ENCODE measurements at places on chromosomes 1 and 21.

- DNase-seq: no peak
Observed at GRCh38 chr1:54125386-54126070, 27.3 kb downstream of the CDCP2 start.

DNA sequence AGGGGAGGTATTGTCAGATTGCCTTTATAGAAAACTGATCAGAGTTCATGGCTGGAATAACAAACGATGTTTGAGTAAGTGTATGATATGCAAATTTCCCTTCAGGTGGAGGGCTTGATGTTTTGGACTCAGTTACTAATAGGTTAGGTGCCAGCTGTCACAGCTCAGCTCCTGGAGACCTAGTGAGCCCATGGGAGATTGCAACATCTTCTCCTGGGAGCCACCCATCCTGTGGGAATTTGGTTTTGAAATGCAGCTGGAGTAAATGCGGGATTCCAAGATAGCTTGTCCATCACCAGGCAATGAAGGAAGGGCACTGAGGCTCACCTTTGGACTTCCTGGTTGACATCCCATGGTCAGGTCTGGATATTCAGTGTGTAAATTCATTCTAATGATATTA is 211.4 kb upstream of the NRIP1 start:
- no peak for DNase-seq

GRCh38 chr21:16838331-16838730 is 674.5 kb upstream of the CXADR start:
- no peak for DNase-seq

- DNase-seq: no peak
Observed at GRCh38 chr21:42887326-42887725, 5.8 kb upstream of the NDUFV3 start.

- DNase-seq: no peak
Observed at GRCh38 chr1:165849353-165850133, 22.1 kb downstream of the UCK2 start.

DNA sequence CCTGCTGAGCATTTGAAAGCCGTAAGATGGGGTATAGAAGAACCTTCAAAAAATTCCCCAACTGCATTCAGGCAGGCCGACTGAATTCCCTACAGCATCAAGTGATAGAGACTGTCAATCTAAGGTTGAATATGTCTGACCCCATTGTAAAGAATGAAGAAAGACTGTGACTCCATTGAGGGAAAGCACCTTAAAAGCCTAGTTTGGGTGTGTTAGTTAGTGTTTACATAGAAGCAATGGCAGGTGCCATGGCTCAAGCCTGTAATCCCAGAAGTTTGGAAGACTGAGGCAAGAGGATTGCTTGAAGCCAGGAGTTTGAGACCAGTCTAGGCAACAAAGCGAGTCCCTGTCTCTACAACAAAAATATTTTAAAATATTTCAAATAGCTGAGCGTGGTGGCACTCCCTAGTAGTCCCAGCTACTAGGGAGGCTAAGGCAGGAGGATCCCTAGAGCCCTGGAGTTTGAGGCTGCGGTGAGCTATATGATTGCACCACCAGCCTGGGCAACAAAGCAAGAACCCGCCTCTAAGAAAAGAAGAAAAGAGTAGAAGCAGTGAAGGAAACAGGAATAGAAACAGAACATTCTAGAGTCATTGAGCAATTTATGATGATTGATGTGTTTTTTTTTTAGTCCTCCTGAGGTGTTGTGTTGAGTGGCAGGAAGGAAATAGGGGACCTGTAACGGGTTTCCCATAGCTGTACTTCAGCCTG is 15.4 kb downstream of the POLR3GL start:
- no peak for DNase-seq

GRCh38 chr1:27816921-27817630 is 13.5 kb upstream of the PPP1R8 start:
- no peak for DNase-seq

DNA sequence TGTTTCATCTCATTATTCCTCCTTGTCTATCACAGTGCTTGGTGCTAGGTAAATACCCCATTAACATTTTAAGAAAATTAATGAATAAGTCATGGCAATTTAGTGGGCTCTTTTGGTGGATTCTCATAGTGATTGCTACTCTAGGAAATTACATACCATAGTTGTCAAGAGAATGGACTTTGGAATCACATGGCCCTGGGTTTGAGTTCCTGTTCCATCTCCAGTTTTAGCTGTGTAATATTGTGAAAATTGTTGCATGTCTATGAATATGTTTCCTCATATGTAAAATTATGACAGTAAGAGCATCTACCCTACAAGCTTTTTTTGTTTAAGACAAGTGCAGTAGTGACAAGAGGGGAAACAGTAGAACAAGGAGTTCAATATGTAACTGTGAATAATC is 20.7 kb downstream of the WDTC1 start:
- DNase-seq: no peak

DNA sequence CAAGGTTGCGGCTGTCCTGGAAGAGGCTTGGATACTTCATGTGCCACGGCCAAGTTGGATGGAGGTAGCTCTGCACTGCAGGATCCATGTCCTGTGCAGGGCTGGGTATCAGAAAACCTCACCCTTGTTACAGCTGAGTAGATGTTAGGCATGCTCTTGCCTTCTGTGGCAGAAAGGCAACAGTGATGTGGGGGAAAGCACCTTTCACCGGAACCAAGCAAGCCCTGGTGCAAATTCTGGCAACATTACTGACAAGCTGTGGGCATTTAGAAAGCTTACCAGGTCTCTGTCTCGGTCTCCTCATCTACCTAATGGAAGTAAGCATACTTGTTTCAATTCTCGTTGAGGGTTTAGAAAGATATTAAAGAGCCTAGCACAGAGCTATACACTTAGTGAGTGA is 14.5 kb upstream of the CDCA8 start:
- DNase-seq: no peak

- DNase-seq: no peak
Observed at GRCh38 chr1:18409609-18410237, 71.0 kb upstream of the KLHDC7A start.

GRCh38 chr1:110039641-110040040 is 5.2 kb downstream of the STRIP1 start:
- no peak for DNase-seq

GRCh38 chr1:36351227-36351977 is 28.0 kb upstream of the EVA1B start:
- DNase-seq: no peak

DNA sequence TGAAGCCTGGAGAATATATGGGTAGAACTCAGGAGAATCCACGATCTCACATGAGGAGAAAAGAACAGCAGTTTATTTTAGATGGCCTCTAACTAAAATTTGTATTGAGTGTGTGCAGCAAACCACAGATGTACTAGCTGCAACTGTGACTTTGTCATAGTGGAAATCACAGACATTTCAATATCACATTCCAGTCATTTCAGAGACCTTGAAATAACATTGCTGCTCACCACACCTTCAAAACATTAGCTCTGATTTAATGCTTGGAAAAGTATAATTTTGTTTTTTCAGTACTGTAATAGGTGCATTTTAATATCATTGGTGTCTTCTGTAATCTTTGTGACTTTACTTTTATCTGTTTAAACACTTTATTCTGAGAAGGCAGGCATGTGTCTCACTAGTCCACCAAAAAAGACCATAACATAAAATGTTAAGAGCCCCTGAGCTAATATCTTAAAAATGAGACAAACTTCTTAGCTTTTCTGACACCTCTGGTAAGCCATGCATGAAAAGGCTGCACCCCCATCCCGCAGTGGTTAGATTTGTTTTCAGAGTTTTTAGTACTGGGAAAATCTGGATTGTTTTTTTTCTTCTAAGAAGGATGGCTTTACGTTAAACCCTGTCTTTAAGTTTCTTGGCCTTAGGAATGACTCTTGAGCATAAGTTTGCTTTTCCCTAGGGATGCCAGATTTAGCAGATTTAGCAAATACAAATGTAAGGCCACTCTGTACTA is 30.1 kb downstream of the KCNJ15 start:
- no peak for DNase-seq

DNA sequence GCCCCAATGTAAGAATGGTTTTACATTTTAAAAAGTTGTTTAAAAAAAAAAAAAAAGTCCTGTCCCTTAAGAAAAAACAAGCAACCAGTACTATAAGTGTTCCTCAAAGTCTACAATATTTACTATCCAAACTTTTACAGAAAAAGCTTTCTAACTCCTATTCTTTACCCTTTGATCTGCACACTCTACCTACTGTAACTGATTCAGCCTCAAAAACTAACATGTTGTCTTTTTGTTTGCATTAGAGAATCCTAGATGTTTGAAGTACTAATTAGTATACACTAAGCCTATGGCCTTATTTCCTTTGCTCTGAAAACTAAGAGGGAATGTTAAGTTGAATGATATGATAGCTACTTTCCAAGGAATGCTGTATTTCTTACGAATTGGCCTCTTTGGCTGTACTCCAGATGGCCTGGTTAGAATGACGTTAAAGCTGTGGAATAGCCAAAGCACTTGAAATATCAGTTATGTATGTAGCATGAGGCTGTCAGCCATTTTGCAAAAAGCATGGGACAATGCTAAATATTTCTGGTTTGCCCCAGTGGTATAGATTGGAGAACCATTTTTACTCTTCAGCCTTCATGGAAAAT is 234.8 kb downstream of the GPR52 start:
- DNase-seq: no peak

DNA sequence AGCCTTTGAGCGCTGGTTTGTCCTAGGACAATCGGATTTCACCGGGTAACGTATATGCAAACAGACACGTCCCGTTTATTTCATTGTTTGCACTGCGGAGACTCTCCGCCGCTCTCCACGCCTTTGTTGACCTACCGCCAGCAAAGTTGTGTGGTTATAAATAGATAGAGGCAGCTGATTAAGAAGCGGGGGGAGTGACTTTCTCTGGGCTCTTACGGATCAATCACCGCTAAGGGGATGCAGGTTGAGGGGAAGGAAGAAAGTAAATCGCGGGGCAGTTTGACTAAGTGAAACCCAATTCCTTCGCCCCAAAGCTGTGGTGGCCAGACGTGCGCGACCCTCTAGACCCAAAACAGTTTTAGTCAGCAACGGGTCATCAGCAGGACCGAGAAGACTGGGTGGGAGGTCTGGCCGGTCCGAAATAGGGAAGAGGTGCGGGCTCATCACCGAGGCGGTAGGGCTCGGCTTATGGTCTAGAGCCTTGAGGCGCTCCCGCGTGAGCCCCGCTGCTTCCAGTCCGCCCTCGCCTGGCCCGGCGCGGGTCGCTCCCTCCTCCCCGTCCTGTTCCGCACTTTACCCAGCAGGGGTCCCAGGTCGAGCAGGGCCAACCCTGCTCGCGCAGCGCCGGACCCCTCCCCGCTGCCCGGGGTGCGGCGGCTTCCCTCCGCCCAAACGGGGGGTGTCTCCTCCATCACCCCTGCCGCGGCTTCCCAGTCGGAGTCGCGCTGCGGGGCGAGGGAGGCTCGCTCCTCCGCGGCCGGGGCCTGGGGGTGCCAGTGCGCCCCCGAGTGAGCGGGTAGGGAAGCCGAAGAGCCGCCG is 120.8 kb upstream of the RRP15 start:
- DNase-seq: no peak

- no peak for DNase-seq
Observed at GRCh38 chr1:185973645-185974044, 239.5 kb downstream of the HMCN1 start.

DNA sequence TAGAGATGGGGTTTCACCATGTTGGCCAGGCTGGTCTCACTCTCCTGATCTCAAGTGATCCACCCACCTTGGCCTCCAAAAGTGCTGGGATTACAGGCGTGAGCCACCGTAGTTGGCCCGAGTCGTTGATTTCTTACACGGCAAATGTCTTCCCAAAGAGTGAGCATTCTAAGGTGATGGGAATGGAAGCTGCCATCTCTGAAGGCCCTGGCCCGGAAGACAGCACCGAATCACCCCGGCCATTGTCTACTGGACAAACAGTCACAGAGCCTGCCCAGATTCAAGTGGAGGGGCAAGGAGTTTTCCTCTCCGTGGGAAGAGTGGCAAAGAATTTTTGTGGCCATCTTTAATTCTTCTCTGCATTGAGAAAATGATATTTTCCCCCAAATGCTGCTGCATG is 92.1 kb upstream of the AJAP1 start:
- no peak for DNase-seq

DNA sequence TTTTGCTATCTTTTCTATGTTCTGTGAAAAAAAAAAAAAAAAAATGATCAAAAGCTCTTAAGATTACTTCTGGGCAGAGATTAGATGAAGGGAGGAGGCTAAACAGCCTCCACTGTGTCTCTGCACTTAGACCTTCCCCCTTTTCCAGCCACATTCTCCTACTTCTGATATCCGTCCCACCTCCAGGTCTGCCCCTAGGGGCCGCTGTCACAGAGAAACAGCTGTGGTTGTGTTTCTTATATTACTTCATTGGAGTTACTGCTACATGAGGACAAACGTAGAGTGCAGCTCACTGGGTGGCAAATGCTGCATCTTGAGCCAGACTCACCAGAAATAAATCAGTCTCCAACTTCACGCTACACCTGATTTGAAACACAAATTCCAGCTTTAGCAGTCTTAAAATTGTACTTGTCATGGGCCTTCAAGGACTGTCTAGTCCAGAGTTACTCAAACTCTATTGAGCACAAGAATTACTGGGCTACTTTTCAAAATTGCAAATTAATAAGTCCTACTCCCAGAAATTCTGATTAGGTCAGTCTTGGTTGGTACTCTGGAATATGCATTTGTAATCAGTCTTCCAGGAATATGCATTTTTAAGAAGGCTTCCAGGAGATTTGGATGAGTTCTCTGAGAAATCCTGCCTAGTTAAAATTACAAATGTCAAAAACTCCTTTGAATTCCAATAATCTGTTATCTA is 125.2 kb upstream of the PTBP2 start:
- DNase-seq: no peak

GRCh38 chr21:37582590-37582989 is 216.0 kb downstream of the DYRK1A start:
- DNase-seq: no peak

DNA sequence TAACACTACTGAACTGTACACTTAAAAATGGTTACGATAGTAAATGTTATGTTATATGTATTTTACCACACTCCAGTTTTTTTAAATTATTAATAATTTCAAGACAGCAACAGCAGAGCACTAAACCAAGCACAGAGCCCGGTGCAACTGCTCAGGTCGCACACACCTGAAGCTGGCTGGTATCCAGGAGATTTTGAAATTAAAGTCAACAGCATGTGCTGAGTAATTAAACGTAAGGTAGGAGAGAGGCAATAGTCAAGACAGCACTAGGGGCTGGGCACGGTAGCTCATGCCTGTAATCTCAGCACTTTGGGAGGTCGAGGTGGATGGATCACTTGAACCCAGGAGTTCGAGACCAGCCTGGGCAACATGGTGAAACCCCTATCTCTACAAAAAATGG is 35.1 kb upstream of the SLC30A10 start:
- DNase-seq: no peak

GRCh38 chr21:36134803-36135390 is at the start of gene CBR3:
Gene CBR3 (plus strand): TSS chr21:36135079. CDS start chr21:36135193, 114 bp downstream.
- no peak for DNase-seq

GRCh38 chr1:87869567-87869966 is 540.9 kb downstream of the LMO4 start:
- no peak for DNase-seq

GRCh38 chr1:152626744-152627143 is 3.8 kb upstream of the LCE3A start:
- no peak for DNase-seq

- no peak for DNase-seq
Observed at GRCh38 chr1:109822749-109823542, 59.2 kb upstream of the EPS8L3 start.
